Epithelial cell of proximal tubule (primary cell): ENCODE measurements at places on chromosomes 2 and 18.

DNA sequence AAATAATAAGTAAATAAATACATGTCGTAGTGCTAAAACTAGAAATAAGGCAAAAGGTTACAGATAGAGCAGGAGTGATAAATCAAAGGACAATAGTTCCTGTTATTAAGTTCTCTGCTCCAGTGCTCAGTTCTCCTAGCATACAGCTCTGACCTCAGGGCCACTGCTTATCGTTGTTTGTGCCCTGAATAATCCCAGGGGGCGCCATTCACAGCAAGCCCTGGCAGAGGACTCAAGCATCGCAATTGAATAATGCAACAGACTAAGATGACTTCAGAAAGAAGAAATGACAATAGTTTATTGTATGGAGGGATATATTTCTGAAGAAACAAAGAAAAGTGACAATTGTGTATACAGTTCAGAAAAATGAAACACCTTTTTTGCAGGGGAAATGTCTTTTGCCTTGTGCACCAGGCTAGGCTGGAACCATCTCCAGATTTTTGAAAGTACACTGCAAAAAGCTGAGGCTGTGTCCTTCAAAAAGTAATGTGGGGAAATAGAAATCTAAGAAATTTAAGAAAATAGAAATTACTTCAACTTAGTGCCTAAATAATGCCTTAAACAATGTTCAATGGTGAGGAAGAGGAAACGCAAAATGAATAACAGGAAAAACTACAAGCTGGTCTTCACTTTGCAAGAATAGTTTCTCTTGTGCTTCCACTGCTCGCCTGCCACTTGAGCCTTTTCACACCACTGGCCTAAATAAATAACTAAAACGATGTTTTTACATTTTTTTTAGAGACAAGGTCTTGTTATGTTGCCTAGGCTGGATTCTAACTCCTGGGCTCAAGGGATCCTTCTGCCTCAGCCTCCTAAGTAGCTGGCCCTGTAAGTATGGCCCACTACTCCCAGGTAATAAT, 19.0 kb upstream of the CCNYL1 start:
- no peak for DNase-seq

DNA sequence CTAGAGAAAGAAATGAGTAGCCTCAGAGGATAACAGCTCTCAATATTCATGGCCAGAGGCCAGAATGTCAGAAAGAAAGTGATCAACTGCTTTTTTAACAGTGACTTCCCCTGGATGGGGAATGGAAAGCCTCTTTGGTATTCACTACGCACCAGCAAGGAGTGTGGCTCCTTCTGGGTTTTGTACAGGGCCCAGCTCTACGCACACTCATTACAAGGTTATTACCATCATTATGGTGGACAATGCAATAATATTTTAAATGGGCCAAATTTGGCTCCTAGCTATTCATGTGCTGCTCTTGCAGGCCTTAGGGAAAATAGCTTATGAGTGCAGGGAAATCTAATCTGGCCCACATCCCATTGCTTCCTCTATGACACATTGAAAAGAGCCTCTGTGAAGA, 1149.5 kb upstream of the FANCL start:
- DNase-seq = no peak

GRCh38 chr18:9900699-9901098, 13.1 kb upstream of the VAPA start:
- no peak for DNase-seq

GRCh38 chr2:75896779-75897366, 186.2 kb upstream of the GCFC2 start:
- no peak for DNase-seq

DNA sequence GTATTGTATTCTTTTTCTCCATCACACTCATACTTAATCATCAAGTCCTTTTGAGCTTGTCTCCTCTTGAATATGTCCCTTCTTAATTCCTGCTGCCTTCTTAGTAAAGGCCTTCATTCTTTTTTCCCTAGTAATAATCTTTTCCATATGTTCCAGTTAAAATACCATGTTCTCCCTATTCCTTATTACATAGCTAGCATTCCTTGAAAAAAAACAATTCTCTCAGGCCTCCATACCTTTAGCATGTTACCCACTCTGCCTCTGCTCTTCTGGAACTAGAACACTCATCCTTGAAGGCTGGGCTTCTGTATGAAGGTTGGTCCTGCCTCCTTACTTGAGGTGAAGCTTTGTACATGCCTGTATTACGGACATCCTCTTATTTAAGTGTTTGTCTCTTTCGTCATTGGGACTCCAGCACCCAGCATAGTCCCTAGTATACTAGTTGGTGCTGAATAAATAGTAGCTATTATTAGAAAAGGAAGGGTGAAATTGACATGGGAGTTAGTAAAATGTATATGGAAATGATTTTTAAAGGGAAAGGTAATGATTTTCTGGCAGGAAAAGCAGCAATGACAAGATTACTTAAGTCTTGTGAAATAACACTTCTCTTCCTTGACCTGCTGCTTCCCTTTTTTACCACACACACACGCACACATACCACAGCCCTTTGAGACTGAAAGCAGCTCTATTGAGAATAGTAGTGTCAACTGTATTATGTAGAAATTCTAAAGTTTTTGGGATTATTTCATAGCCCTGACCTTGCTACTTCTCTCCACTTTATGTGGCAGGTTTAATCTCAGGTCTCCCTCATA, 45.6 kb downstream of the REL start:
- DNase-seq = no peak

DNA sequence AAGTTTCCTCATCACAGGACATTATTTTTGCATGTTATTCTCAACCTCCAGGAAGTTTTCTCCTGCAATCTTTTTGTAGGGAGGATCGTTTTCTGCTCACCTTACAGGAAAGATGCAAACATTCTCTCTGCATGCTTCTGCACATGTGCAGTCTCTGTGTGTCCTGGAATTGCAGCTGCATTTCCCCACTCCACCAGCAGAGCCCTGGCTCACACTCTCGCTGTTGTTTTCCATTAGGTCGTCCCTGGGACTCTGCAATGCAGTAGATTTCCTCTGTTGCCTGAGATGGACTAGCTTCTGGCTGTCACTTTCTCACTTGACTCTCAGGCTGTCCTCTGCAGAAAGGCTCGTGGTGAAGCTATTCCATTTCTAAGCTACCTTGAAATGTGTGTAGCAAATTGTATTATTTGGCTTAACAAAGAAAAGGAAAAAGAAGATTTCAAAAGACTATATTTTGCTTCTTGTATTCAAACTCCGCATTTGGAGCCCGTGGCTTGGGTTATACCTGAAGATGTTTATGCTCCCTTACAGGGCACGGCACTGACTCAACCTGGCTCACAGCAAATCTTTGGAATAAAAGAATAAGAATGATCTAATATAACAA, 346.7 kb downstream of the RAD51AP2 start:
- DNase-seq = no peak
